Mesenteric fat pad (tissue), 1 donor: ENCODE measurements at places on chromosomes 4 and X.

DNA sequence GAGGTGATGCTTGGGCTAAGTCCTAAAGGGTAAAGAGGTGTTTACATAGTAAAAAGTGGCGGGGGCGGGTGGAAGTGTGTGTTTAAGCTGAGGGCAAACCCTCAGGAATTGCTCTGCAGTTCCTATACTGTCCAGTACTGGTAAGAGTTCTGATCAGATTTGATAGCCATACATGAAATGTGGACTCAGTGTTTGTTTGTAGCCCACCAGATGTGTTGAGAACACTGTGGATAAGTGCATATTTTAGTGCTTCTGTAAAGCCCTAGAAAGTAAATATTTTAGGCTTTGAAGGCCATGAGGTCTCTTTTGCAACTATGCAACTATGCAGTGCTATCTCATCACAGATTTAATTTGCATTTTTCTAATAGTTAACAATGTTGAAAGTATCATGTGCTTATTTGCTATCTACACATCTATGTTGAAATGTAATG, 80.7 kb upstream of the EOLA2 start:
- DNase-seq = no peak

DNA sequence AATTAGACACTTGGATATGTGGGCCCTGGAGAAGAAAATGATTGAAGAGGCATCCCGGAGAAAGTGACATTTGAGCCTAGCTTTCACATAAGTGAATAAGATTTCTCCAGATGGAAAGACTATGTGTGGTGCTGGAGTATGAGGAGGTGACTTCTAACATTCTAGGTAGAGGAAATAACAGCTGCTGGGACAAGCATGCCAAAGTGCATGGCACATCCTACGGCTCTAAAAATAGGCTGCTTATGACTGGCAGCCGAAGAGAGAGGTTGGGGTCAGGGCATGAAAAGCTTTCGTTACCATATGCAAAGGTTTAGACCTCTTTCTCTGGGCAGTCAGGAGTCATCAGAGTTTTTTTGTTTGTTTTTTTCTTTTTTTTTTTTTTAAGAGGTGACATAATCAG, 142.0 kb downstream of the SOX3 start:
- DNase-seq = no peak

DNA sequence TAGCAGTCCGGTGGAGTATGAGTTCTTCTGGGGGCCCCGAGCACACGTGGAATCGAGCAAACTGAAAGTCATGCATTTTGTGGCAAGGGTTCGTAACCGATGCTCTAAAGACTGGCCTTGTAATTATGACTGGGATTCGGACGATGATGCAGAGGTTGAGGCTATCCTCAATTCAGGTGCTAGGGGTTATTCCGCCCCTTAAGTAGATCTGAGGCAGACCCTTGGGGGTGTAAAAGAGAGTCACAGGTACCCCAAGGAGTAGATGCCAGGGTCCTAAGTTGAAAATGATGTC, 852 bp downstream of the MAGEH1 start:
- DNase-seq = no peak

DNA sequence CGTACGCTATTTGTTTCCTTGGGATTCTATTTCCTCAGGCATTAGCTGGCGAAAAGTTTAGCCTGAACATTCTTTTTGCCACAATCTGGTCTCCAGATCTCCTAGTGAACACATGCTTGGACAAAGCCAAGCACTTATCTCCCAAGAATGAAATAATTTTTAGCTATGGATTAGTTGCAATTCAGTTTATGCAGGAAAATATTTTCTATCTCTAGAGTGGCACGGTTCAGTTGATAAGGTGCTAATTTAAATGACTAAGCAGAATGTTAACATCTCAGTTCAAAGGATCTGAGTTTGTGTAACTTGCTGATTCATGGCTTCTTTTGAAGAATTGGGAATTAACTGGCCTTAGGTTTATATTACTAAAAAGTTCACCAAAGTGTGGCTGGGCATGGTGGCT, 58.1 kb upstream of the JADE1 start:
- DNase-seq = no peak

DNA sequence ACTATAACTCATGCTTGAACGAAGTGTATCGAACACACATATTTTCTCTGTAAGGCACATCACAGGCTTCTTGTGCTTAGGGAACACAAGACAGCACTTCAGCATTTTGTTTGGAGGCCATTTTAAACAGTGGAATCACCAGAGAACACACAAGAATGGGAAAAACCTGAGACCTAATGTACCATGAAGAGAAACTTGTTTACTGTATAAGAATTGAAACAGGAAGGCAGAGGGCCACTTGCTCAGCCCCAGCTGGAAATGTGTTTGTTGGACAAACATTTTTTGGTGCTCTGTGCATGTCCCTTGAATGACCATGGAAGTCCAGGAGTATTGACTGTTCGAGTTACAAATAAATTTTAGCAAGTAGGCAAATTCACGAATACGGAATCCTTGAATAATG, 47.5 kb downstream of the RAPGEF2 start:
- DNase-seq = no peak

GRCh38 chr4:15738877-15739276, 36.0 kb downstream of the BST1 start:
- DNase-seq = no peak

GRCh38 chr4:151359576-151359975, 34.2 kb upstream of the SH3D19 start:
- DNase-seq = no peak

GRCh38 chrX:100447655-100448397, 37.8 kb upstream of the PCDH19 start:
- DNase-seq = no peak

DNA sequence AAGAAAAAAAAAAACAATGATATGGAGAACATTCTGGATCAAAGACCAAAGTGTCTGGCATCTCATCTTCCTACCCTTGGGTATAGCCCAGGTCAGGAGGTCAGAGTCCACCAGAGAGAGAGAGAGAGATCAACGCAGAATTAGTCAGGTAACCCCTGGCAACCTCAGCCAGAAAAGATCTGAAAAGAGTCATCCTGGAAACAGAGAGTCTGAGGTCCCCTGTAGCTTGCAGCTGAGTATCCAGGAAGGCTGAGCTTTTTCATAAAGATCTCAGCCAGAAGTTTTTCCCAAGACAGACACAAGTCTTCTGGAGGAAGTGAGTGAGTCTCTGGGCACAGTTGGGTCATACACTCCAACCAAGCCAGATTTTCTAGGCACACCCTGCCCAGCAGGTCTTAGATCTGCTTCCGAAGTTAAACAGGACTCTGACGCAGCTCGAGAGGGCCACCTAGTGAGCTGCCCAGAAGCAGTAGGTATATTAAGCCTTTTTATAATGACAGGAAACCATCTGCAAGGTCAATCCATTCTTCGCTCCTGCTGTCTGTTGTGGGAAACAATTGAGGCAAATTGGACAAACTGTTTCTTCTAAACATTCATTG, 35.7 kb downstream of the ACE2 start:
- DNase-seq = no peak

DNA sequence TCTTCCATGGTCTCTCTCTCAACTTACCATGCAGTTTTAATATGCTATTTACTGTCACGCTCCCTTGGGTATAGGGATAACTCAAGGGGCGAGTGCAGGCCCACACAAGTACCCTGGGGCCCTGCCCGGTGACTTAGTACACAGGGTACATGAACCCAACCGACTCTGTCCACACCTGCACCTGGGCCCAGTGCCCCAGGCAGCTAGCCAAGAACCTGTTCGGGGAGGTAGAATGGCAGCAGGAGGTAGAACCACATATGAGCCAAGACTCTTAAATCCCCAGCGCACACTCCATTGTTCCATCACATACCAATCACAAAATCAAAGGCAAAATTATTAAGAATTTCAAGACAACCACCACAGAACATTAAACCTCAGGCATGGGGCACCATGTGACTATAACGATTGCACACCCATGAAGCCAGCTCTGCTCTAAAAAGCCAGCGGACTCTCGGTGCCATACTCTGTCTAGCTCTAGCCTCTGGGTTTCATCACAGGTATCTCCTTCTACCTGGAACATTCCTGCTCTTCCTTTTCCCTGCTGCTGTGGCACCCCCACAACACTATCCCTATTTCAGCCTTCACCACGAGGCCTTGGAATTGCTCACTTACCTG, 14.6 kb downstream of the PHF8 start:
- DNase-seq = no peak

DNA sequence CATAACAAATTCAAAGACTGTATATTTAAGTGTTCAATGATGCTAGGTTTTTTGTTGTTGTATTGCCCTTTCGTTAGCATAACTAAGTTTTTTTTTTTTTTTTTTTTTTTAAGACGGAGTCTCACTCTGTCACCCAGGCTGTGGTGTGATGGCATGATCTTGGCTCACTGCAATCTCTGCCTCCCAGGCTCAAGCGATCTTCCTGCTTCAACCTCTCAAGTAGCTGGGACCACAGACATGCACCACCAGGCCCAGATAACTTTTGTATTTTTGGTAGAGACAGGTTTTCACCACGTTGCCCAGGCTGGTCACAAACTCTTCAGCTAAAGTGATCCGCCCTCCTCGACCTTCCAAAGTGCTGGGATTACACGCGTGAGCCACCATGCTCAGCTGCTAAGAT, 7.0 kb downstream of the SH3BGRL start:
- DNase-seq = no peak

GRCh38 chr4:17758485-17758884, 22.9 kb downstream of the FAM184B start:
- no peak for DNase-seq

- DNase-seq = no peak
Measured at GRCh38 chrX:123675154-123675553, 57.7 kb downstream of the THOC2 start.

GRCh38 chr4:21139327-21139726, 439.1 kb downstream of the PACRGL start:
- no peak for DNase-seq

GRCh38 chr4:114132830-114133229, 153.4 kb upstream of the ARSJ start:
- no peak for DNase-seq

DNA sequence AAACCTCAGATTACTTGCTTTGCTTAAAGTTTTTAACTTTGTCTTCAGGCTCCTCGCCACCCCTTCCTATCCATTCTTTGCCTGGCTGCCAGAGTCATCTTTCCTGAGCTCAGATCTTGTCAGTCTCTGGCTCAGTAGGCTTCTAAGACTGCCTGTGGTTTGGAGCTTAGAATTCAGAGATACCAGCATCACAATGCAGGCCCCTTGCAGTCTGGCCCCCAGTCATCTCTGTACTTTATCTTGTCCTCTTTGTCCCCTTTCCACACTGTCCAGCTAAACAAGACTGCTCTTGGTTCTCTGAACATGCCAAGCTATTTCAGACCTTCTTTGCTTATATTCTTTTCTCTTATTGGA, 3.0 kb downstream of the KIAA0232 start:
- DNase-seq = no peak

- DNase-seq = no peak
Measured at GRCh38 chrX:22118161-22118830, 86.2 kb downstream of the PHEX start.

- DNase-seq = no peak
Measured at GRCh38 chrX:10085223-10085622, 71.6 kb upstream of the CLCN4 start.

GRCh38 chr4:107666134-107666533, 53.9 kb downstream of the PAPSS1 start:
- no peak for DNase-seq

GRCh38 chr4:149896432-149896831, 80.8 kb upstream of the IQCM start:
- DNase-seq = no peak

DNA sequence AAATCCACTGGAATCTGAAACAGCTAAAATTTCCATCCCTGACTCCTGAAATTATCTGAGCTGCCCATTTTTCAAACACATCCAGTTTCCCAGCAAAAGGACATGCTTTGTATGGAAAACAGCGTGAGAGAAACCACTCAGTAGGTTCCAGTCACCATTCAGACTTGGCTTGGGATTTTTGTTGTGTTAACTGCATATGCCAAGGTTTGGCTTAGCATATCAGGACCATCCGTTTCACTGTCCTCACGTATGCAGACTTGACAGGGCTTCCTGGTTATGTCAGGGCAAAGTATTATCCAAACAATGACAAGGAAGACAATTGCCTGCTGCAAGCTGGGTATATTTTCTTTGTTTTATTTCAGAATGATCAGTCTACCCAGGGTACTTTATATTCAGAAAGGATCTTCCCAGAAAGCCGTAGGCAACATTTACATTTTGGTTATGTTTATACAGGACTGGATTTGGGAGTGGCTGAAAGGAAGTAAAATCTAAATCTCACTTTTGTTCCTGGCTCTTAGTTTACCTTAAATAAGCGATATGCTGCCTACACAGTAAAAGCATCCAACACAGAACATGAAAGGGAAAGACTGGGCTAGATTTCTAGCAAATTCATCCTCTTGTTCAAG, 41.3 kb upstream of the CCKAR start:
- DNase-seq = no peak

- DNase-seq = no peak
Measured at GRCh38 chr4:121185960-121186359, 21.8 kb upstream of the TNIP3 start.

GRCh38 chrX:64427281-64427680, 32.0 kb upstream of the MTMR8 start:
- no peak for DNase-seq

GRCh38 chrX:136209751-136210150, 41.4 kb downstream of the MAP7D3 start:
- no peak for DNase-seq

DNA sequence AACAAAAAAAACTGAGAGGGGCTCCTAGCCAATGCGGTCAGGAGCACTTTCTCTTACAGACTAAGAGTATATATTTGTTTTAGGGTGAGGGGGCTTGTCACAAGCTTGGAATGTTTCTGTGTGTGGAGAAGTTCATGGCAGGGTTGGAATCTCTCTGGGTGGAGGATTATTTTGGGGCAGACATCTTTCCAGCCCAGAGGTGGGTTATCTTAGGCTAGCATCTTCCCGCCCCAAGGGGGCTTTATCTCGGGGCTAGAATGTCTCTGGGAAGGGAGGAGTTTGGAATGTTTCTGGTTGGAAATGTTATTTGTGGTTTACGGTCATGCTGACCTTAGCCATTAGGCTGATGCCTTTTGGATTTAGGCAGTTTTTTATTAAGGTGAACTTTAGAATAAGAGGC, 205.7 kb downstream of the RELL1 start:
- no peak for DNase-seq

- no peak for DNase-seq
Measured at GRCh38 chr4:138053641-138054301, 188.4 kb downstream of the SLC7A11 start.

- DNase-seq = no peak
Measured at GRCh38 chrX:39667191-39667590, 430.6 kb downstream of the BCOR start.

GRCh38 chr4:173883821-173884220, 353.8 kb upstream of the HAND2 start:
- no peak for DNase-seq
